ENCODE measurements at places on chromosomes 4 and X. TPM values are rescaled to one million over a fixed set of nuclear protein-coding genes. Genes with fewer than 3 reads are reported as not detected.

- DNase-seq = no peak
- no peak overlapping the region for H3K4me3 ChIP-seq
- H3K27me3 ChIP-seq = peaks cover 6% of the 10 kb centered on the region
- H3K27ac ChIP-seq = no peak overlapping the region
- H3K36me3 ChIP-seq = peaks cover 4% of the 10 kb centered on the region
Measured at GRCh38 chr4:56648021-56648823, 32.9 kb downstream of the HOPX start.

The SYN1 gene
- total RNA-seq = 34.2 TPM

The LONRF3 gene
- total RNA-seq = 0.29 TPM

DNA sequence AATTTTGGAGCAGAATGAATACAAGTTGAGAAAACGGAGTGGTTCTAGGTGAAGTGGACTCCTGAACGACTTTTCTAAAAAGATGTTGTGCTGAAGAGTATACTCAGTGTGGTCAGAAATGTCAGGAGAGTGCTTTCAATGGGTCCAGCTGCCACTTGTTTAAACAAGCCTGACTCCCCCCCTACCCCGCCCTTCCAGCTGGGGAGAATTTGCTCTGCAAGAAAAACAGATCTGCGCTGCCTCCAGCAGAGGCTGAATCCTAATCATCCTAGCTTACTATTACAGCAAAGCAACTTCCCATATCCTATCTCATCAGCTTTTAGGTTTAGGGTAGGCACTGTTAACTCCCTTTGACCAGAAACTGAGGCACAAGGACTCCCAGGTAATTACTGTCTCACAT is 1.9 kb downstream of the MAP3K15 start:
- no peaks in the 10 kb centered on the region for H3K36me3 ChIP-seq
- peak; percentile 17 for DNase-seq
- no peak overlapping the region for H3K4me3 ChIP-seq
- H3K4me1 ChIP-seq = no peaks in the 10 kb centered on the region

DNA sequence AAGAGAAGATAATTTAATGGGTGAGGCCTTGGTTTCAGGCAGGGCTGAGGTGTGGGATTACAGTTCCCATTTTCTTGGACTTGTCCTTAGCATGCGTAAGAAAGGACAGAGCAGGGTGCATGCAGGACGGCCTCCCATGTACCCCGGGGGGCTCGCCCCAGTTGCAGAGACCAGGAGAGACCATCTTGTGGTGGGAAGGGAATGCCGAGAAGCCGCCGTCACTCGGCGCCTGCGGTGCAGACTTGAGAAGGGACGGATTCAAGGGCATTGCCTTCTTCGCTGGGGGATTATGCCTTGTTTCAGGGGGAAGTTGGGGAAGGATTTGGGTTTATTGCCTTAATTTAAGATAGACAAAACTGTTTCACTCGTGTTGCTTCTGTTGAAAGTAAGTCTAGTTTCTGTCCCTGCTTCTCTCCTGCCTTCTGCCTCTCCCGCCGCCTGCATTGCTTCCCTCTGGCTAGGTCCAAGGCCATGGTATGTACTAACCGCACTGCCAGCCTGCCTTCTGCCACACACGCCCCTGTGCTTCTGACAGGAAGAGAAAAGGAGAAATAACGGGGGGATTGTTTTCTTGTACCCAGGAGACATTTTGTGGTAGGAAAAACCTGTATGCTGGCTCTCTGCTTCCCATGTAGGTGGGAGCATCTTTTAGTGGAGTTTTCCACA is 175.9 kb downstream of the DCLK2 start:
- H3K4me3 ChIP-seq = no peak overlapping the region
- peaks cover 15% of the 10 kb centered on the region for H3K36me3 ChIP-seq
- H3K4me1 ChIP-seq = peaks cover 5% of the 10 kb centered on the region
- no peak overlapping the region for H3K27ac ChIP-seq

GRCh38 chrX:31702222-31702621 is 630.4 kb upstream of the FTHL17 start:
- no peaks in the 10 kb centered on the region for H3K27me3 ChIP-seq
- peaks cover 7% of the 10 kb centered on the region for H3K4me1 ChIP-seq
- no peaks in the 10 kb centered on the region for H3K36me3 ChIP-seq
- H3K27ac ChIP-seq = peak overlapping the region; percentile 40
- DNase-seq = no peak
- H3K4me3 ChIP-seq = no peak overlapping the region

DNA sequence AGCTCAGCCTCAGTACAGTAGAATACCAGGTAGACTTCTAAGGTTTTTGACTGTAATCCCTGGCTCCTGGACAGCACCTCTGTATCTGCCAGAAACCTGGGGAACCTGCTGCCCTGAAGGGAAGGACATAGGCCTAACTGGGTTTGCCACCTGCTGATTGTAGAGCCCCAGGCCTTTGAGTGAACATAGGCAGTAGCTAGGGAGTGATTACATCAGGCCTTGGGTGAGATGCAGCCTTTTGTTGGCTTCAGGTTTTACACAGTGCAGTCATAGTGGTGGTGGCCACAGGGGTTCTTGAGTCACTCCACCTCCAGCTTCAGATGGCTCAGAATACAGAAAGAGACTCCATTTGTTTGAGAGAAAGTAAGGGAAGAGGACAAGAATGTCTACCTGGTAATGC is 19.3 kb downstream of the IQCM start:
- H3K4me3 ChIP-seq = no peak overlapping the region
- no peaks in the 10 kb centered on the region for H3K27me3 ChIP-seq
- no peak for DNase-seq
- no peak overlapping the region for H3K27ac ChIP-seq
- no peaks in the 10 kb centered on the region for H3K36me3 ChIP-seq

DNA sequence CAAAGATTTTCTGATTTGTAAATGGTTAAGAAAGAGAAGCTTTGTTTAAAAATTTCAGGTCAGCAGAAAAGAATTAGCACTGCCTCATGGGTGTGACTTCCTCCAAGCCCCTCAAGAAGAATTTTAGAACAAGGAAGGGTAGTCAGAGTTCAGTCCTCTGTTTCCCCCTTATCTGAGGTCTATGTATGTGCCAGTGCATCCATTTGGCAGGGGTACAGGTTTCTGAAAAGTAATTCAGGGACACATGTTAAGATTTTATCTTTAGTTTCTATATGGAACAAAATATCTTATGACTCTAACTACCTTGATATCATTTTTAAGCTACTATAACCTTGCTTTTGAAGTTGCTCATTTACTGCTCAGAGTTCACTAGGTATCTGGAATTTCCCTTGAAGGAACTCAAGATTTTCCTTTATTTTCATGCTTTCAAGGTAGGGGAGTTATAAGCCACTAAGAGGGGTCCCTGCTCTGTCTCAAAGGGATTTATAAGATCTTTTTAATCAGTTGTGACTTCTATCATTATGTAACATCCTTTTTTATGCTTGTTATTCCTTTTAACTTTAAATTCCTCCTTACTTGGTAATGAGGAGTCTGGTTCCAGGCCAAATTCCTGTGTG is 24.4 kb upstream of the PLK4 start:
- H3K27ac ChIP-seq = no peak overlapping the region
- no peaks in the 10 kb centered on the region for H3K27me3 ChIP-seq
- H3K4me3 ChIP-seq = no peak overlapping the region

DNA sequence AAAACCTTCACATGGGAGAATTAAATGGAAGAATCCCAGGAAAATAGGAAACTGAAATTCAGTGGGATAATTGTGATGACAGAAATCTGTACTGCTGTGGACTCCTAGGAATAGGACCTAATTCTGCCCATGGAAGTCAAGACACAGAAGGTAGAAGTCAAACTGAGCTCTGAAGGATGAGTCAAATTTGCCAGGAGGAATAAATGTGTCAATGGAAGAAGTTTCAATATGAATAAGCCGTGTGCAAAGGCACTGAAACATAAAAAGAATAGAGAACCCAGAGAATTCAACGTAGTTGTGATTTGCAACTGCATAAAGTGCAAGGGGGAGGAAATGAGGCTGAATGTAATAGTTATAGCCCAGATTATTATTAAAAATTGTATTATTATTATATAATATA is 11.6 kb downstream of the ENAM start:
- no peak overlapping the region for H3K27ac ChIP-seq
- no peak overlapping the region for H3K4me3 ChIP-seq
- no peak for DNase-seq
- H3K36me3 ChIP-seq = no peaks in the 10 kb centered on the region
- H3K27me3 ChIP-seq = peaks cover 2% of the 10 kb centered on the region

GRCh38 chr4:127660284-127660885 is 27.6 kb downstream of the INTU start:
- H3K27me3 ChIP-seq = no peaks in the 10 kb centered on the region
- no peak overlapping the region for H3K4me3 ChIP-seq
- H3K4me1 ChIP-seq = peaks cover 10% of the 10 kb centered on the region
- peak overlapping the region; percentile 86 for H3K27ac ChIP-seq

- H3K36me3 ChIP-seq = no peaks in the 10 kb centered on the region
- DNase-seq = no peak
- H3K27me3 ChIP-seq = no peaks in the 10 kb centered on the region
- H3K4me3 ChIP-seq = no peak overlapping the region
- H3K27ac ChIP-seq = no peak overlapping the region
- no peaks in the 10 kb centered on the region for H3K4me1 ChIP-seq
Measured at GRCh38 chr4:68249434-68249833, 3.9 kb upstream of the TMPRSS11B start.

DNA sequence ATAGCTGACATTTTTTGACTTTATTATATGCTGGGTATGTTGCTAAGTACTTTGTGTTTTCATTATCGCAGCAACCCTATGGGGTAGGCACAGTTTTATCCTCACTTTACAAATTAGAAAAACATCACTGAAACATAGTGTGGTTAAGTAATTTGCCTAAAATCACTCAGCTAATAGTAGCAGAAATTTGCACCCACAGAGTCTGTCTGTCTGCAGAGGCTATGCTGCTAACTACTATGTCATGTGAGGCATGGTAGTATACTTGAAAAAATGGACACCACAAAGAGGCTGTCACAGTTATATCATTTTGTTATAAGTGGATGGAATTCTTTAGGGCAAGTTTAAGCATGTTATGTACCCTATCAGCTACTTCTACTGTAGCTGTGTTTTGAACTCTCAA is 69.0 kb downstream of the STAG2 start:
- no peak overlapping the region for H3K4me3 ChIP-seq
- H3K27me3 ChIP-seq = no peaks in the 10 kb centered on the region
- H3K4me1 ChIP-seq = no peaks in the 10 kb centered on the region
- DNase-seq = no peak

- H3K27me3 ChIP-seq = peaks cover 10% of the 10 kb centered on the region
- H3K27ac ChIP-seq = peak overlapping the region; percentile 30
- peaks cover 25% of the 10 kb centered on the region for H3K4me1 ChIP-seq
- peak; percentile 43 for DNase-seq
Measured at GRCh38 chr4:52659722-52660261, 691 bp upstream of the USP46 start.

The ATP8A1 gene
- 278 TPM for total RNA-seq

The IL2RG gene
- total RNA-seq = not detected

DNA sequence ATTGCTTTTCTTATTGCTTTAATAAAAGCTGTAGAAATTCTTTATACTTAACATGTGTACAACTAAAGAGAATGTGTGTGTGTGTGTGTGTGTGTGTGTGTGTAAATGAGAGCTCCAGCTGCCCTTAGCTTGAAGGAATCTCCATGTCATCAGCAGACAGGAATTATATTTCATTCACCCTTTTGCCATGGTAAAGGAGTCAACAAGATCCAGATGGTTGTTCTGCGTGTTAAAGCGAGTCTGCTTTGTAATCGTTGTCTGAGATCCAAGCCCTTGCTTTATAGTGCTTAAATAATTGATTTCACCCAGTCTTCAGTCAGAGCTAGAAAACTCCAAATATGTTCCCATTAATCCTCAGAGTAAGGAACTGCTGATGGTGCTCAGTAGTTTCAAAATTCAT is 285.5 kb downstream of the PDGFC start:
- H3K4me1 ChIP-seq = no peaks in the 10 kb centered on the region
- no peak for DNase-seq
- no peak overlapping the region for H3K27ac ChIP-seq
- H3K36me3 ChIP-seq = no peaks in the 10 kb centered on the region

GRCh38 chr4:6071959-6072720 is 53.9 kb upstream of the C4orf50 start:
- no peak overlapping the region for H3K4me3 ChIP-seq
- H3K27ac ChIP-seq = no peak overlapping the region

The NR0B1 gene
- not detected for total RNA-seq

DNA sequence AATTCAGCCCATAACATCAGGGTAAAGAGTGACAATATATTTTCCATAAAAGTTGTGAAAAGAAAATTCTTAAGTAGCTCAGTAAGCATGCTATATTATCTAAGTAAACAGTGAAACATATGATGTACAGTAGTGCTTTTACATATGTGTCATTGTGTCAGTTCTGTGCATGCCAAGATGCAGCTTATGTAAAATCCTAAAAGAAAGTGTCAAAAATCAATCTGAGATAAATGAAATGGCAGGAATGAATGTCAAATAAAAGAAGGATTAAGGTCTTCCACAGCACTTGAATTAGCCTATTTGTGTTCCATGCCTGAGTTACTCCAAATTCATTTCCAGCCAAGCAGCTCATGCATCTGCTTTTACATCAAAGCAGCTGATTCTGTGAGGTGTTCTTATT is 452.7 kb upstream of the HS3ST1 start:
- H3K4me1 ChIP-seq = no peaks in the 10 kb centered on the region
- no peak overlapping the region for H3K27ac ChIP-seq
- H3K36me3 ChIP-seq = peaks cover 5% of the 10 kb centered on the region
- DNase-seq = no peak
- H3K27me3 ChIP-seq = no peaks in the 10 kb centered on the region
- H3K4me3 ChIP-seq = no peak overlapping the region

DNA sequence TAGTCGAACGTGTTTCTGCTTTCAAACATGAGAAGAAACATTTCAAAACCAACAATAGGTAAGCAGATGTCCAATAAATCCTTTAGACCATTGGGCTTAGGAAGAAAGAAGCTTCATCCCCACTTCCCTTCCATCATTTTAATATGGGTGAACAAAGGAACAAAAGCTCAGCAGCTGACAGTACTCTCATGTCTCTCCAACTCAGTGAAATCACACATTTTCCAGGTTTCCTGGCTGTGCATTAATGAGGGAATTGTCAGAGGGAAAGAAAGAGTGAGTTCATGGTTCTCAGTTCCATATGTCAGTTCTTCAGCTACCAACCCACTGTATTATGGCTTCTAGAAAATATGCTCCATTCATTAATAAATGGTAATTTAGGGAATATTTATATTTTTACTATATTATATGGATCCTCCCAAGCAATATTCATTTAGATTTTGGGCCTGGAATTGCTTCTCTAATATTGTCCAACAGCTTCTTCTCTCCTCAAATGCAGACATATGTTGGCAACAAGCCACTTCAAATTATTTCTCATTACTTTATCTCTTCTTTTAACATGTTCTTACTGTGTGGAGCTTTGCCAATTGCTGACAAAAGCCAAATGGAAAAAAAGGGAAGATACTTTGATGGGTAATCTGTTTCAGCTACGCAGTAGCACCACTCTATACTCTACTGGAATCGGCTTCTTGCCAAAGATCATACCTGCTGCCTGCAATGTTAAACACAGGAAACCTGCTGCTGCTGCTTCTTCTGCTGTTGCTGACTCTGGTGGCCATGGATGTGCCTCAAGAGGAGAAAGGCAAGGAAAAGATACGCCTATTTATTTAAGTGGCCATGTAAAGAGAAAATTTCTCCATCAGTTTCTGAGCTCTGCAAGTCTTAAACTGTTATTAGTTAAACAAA is 1757.6 kb downstream of the ARAP2 start:
- H3K4me3 ChIP-seq = no peak overlapping the region
- H3K4me1 ChIP-seq = no peaks in the 10 kb centered on the region
- H3K27ac ChIP-seq = peak overlapping the region; percentile 35
- H3K36me3 ChIP-seq = no peaks in the 10 kb centered on the region
- no peak for DNase-seq
- H3K27me3 ChIP-seq = no peaks in the 10 kb centered on the region
